ENCODE measurements at places on chromosomes 3 and 15. TPM values are rescaled to one million over a fixed set of nuclear protein-coding genes. Genes with fewer than 3 reads are reported as not detected.

Gene CHRNB4
- under 0.01 TPM for total RNA-seq

Gene P4HTM
- 17.2 TPM for total RNA-seq

Gene ANKUB1
- not detected for total RNA-seq

Gene GRM7
- total RNA-seq = 1.0 TPM

Gene CAMK2N2
- total RNA-seq = not detected

Gene SERPINI2
- total RNA-seq = not detected

Gene PLSCR4
- total RNA-seq = 21.9 TPM

Gene NOX5
- under 0.01 TPM for total RNA-seq

Gene NR2E3
- total RNA-seq = 1.0 TPM

Gene MLH1
- 53.8 TPM for total RNA-seq

Gene IQCF5
- not detected for total RNA-seq

Gene SPINK8
- total RNA-seq = not detected

Gene PCLAF
- 12.0 TPM for total RNA-seq

Gene SRGAP3
- 15.7 TPM for total RNA-seq

Data from skeletal muscle tissue (tissue), 5 donors.